ENCODE measurements at places on chromosomes 6 and 20.

- no peak for DNase-seq
Observed at GRCh38 chr6:144093658-144094057, 1.7 kb downstream of the SF3B5 start.

DNA sequence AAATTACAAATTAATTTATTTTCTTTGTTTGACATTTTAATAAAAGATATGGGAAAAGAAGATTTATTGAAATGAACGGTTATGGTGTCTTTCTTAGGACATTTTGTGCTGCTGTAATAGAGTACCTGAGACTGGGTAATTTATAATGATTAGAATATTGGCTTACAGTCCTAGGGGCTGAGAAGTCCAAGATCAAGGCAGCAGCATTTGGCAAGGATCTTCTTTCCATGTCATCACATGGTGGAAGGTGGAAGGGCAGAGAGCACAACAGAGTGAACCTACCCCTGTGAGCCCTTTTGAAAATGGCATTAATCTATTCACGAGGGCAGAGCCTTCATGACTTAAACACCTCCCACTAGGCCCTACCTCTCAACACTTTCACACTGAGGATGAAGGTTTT is 75.7 kb upstream of the LTV1 start:
- DNase-seq, result no peak

DNA sequence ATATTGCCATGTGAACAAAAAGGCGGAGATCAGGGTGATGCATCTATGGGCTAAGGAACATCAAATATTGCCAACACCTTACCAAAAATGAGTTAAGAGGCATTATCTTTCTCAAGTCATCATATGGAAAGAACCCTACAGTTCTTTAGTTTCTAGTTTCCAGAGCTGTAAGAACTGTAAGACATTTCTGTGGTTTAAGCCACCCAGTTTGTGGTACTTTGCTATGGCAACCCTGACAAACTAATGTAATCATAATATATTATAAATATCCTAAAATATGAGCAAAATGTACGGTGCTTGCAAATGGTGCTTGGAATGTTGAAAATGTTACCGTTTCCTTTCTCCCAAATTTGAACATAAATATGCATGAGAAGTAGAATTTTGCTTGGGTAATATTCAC is 349.6 kb downstream of the PHF3 start:
- DNase-seq, result no peak

- DNase-seq, result no peak
Observed at GRCh38 chr6:145209272-145209671, 526.0 kb downstream of the EPM2A start.

DNA sequence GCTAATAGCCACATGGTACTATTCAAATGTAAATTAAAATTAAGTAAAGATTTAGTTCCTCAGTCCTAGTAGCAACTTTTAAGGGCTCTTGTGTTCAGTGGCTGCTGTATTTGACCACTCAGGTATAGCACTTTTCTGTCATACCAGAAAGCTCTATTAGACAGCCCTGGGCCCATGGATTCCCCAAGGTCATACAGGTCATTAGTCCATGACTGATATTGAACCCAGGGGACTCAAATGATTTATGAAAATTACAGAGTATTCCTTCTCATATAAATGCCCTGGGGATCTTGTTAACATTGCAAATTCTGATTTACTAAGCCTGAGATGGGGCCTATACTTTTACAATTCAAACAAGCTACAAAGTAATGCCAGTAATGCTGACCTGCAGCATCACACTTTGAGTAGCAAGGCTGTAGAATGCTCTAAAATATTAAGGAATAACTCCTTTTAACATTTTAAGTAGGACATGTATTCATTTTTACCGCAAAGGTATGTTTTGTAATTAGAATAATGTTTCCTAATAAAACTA is 29.6 kb downstream of the RNF217 start:
- DNase-seq, result no peak

GRCh38 chr6:167331565-167331964 is 6.7 kb downstream of the TTLL2 start:
- DNase-seq, result no peak

- no peak for DNase-seq
Observed at GRCh38 chr6:108637963-108638362, 77.2 kb downstream of the FOXO3 start.

DNA sequence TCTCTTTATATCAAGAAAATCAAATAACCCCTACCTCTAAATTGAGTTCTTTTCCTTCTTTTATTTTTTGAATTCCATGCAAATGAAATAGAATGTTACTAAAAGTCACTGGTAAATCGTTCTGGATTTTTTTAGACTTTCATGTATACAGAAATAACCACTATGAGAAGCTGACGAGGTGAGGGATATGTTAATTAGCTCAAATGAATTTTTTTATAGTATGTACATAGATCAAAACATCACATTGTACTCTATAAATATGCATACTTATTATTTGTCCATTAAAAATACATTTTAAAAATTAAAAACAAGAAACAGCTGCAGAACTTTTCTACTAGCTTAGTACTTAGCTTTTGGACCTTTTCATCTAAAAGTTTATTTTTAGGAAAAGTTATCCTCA is 165.4 kb downstream of the DOK5 start:
- DNase-seq, result no peak

DNA sequence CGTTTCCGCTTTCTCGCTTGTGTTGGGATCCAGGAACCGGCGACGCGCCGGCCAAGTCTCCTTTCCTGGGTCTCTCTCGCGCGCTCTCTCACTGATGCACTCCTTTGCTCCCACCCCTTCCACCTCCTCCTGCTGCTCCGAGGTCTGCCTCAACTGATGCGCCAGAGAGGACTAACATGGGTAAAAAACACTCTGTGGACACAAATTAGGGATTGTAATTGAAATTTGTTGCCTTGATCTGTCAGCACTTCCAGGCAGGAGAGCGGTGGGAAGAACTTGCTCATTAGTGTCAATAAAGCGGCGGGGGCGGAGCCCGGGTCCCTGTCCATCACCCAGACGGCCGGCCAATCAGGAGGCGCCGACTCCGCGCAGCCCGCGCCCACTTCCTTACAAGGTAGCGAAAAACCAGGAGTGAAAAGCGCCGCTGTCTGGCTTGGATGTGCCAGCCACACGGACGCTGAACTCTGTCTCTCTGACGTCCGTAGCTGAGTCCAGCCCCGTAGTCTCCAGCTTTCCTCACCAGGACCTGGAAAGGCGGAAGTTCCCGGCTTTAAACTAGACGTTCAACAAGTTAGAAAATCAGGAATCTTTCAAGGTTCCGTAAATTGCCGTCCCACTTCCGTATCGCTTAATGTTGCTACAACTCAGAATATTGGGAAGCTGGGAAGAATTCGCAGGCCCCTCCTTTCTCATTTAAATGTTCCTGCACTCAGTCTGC is at the start of gene TBX18:
Gene TBX18, minus strand, starts transcription at position 267 of the 718 bp plus-strand sequence. CDS start 417 bp downstream, outside the sequence.
- DNase-seq, result peak; percentile 87

GRCh38 chr6:139925894-139926641 is 551.6 kb upstream of the CITED2 start:
- no peak for DNase-seq

GRCh38 chr20:507006-507758 is 36.4 kb downstream of the CSNK2A1 start:
- DNase-seq, result no peak

GRCh38 chr6:124033501-124033900 is 229.8 kb downstream of the NKAIN2 start:
- DNase-seq, result no peak

DNA sequence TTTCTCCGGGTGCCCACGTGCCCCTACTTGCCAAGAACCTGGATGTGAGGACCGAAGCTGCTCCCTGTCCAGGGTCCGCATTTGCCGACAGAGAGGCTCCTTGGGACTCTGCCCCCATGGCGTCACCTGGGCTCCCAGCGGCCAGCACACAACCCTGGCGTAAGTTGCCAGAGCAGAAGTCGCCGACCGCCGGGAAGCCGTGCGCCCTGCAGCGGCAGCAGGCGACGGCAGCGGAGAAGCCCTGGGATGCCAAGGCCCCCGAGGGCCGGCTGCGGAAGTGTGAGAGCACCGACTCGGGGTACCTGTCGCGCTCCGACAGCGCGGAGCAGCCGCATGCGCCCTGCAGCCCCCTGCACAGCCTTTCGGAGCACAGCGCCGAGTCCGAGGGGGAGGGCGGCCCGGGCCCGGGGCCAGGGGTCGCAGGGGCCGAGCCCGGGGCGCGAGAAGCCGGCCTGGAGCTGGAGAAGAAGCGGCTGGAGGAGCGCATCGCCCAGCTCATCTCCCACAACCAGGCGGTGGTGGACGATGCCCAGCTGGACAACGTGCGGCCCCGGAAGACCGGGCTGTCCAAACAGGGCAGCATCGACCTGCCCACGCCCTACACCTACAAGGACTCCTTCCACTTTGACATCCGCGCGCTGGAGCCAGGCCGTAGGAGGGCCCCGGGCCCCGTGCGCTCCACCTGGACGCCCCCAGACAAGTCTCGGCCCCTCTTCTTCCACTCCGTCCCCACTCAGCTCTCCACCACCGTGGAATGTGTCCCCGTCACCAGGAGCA is 28.3 kb downstream of the ZNF831 start:
- no peak for DNase-seq

- DNase-seq, result no peak
Observed at GRCh38 chr6:39195792-39196385, 33.4 kb downstream of the KCNK5 start.

GRCh38 chr6:158803733-158804143 is 15.4 kb downstream of the EZR start:
- DNase-seq, result no peak

GRCh38 chr6:141451511-141452353 is 681.0 kb upstream of the GJE1 start:
- DNase-seq, result no peak

DNA sequence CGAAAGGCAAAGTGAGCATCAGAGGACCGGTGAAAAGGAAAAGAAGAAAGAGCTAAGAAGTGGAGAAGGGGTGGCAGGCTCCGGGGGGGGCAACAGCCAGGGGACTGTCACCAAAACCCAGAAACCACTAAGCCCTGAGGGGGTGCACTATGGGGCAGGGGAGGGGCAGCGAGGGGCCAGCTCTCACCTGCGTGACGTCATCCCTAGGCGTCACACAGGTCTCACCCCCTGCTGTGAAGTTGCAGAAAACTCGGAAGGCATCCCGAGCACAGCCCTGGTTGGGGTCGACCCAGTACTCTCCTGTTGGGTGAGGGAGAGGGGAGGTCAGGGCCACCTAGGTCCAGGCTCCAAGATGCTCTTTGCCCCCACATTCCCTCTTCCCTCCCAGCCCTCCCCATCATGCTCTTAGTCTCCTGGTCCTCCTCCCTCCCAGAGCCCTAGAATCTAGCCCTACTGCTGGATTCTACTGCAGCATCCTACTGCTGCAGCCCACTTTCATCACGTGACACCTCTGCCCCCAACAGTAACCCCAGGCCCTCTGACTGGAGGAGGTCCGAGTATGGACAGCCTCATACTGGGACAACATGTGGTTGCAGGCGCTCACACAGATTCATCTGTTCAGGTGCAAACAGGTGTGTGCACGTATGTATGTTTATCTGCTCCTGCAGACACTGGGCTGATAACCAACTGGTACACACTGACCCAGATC is 27.4 kb downstream of the COL11A2 start:
- DNase-seq, result no peak

DNA sequence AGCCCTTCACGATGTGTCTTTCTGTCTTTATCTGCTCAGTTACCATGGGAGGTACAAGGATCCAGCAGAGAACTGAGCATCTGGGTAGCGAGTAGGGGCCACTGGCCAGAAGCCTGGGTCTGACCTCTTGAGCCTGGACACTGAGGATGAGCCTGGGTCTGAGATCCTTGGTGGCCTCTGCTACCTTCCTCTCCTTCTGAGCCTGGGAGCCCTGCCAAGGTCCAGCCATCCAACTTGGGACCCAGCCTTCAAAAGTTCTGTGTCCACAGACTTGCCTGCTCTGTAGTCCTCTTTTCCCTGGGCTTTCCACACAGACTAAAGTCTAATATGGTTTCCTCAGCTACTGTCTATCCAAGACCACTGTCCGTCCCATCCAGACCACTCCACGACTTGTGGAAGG is 60.2 kb upstream of the NAA20 start:
- no peak for DNase-seq

DNA sequence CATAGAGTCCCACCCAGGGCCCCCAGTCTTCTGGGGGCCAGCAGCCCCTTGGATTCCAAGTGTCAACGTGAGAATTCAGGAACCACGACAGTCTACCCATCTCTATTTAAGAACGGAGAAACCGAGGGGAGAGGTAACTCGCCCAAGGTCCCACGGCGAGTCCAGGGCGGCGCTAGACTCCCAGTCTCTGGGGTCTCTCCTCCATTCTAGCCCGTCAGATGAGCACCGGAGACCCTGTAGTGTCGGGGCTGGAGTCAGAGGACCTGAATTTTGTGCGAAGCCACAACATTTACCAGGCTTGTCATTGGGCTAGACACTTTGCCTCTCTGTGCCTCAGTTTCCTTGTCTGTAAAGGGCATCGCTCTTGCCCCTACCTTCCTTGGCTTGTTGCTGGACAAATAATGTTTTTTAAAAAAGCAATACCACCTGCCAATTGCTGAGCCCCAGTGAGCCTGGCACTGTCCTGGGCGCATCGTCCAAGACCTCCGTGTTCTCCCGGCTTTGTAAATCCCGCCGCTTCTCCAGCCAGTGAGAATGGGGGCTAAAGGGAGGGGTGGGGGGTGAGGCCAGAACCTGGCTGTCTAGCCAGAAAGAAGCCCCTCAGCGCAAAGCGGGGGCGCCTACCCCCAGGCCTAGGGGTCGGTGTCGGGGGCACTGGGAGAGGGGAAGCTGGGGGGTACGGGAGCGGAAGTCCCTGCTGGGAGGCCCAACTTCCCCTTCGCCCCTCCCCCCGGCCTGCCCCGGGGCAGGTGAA is 91.7 kb downstream of the NCR2 start:
- DNase-seq, result no peak

GRCh38 chr20:47428851-47429336 is 72.4 kb upstream of the ZMYND8 start:
- no peak for DNase-seq

DNA sequence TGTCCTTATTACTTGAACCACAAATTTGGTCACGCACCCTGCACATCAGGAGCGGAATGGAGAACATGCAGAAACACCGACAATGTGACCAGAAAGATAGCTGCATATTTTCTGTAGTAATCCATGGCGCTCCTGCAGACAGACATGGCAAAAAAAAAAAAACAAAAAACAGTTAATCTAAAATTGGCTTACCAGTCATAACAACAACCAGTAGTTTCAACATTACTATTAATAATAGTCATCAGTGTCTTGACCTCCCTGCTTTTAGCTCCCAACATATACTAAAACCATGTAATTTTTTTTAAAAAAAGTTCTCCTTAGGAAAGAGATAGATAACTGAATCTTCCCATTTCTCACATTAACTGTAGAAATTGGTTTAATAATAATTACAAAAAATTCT is 6.8 kb downstream of the CGA start:
- no peak for DNase-seq

DNA sequence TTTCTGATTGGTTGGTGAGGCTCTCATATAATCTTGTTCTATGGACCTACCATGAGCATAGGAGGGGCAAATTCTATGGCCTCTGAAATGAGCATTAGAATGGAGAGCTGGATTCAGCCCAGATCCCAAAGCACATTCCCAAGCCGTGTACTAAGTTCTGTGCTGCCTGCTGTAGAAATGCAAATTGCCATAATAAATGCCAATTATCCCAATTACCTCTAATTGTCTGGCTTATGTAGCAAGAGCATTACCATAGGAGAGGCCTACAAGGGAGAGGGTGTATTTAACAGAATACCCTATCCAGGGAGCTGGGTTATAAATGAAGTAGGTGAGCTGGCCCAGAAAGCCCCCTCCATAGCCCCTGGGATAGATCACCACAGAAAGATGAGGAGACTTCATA is 126.8 kb downstream of the LRFN2 start:
- no peak for DNase-seq

GRCh38 chr20:23995905-23996666 is 7.5 kb upstream of the GGTLC1 start:
- DNase-seq, result peak; percentile 18

GRCh38 chr20:63653041-63653973 is at the start of gene STMN3:
Gene STMN3, minus strand, starts transcription at chr20:63653424. Its CDS starts 79 bp downstream, at chr20:63653345.
- DNase-seq, result peak; percentile 97

All from HTR-8/SVneo (cell line).